SK-N-SH (cell line): ENCODE measurements at places on chromosomes 2 and 18. TPM values are rescaled to one million over a fixed set of nuclear protein-coding genes. Genes with fewer than 3 reads are reported as not detected.

The GLI2 gene
- 2.0 and 3.4 TPM in 2 replicates for polyA plus RNA-seq

The ST8SIA5 gene
- 0.06 and 0.08 TPM in 2 replicates for polyA plus RNA-seq

The CFAP53 gene
- polyA plus RNA-seq, result 1.6 TPM in 2 replicates

The MPP4 gene
- polyA plus RNA-seq, result 24.4 and 40.7 TPM in 2 replicates

The WDCP gene
- polyA plus RNA-seq, result 7.1 and 11.9 TPM in 2 replicates

The CFC1 gene
- not detected in 2 replicates for polyA plus RNA-seq

The TLX2 gene
- polyA plus RNA-seq, result 24.5 and 25.6 TPM in 2 replicates

The CXCR1 gene
- not detected in 2 replicates for polyA plus RNA-seq

The FZD7 gene
- polyA plus RNA-seq, result 16.1 and 19.7 TPM in 2 replicates

The OTOS gene
- not detected in 2 replicates for polyA plus RNA-seq

The RIT2 gene
- polyA plus RNA-seq, result 0.06 TPM in 1 of 2 replicates, not detected in the other

The FSIP2 gene
- polyA plus RNA-seq, result not detected in 2 replicates

The CDH7 gene
- not detected in 2 replicates for polyA plus RNA-seq

The IL1R1 gene
- 13.3 and 20.5 TPM in 2 replicates for polyA plus RNA-seq

The KCTD1 gene
- polyA plus RNA-seq, result 6.4 and 12.8 TPM in 2 replicates

The ADGRF3 gene
- polyA plus RNA-seq, result 0.10 and 0.31 TPM in 2 replicates

The NEB gene
- 0.02 and 0.05 TPM in 2 replicates for polyA plus RNA-seq

The CD302 gene
- polyA plus RNA-seq, result 4.4 and 5.1 TPM in 2 replicates

The RNF152 gene
- 6.6 and 7.9 TPM in 2 replicates for polyA plus RNA-seq

The DSG4 gene
- polyA plus RNA-seq, result not detected in 2 replicates

The FAP gene
- polyA plus RNA-seq, result 36.9 and 57.8 TPM in 2 replicates

The GRB14 gene
- 3.9 and 6.4 TPM in 2 replicates for polyA plus RNA-seq

The GALR1 gene
- not detected in 2 replicates for polyA plus RNA-seq

The UGT1A4 gene
- polyA plus RNA-seq, result not detected in 2 replicates

The UGT1A5 gene
- polyA plus RNA-seq, result not detected in 2 replicates

The SPR gene
- polyA plus RNA-seq, result 25.7 and 27.5 TPM in 2 replicates

The LIMS4 gene
- 9.6 and 10.7 TPM in 2 replicates for polyA plus RNA-seq

The PDK1 gene
- polyA plus RNA-seq, result 5.3 and 6.3 TPM in 2 replicates

The SNORC gene
- 1.2 and 1.3 TPM in 2 replicates for polyA plus RNA-seq

The OSBPL1A gene
- polyA plus RNA-seq, result 21.3 and 26.1 TPM in 2 replicates

The DNER gene
- polyA plus RNA-seq, result 1.4 and 1.9 TPM in 2 replicates

The KCTD18 gene
- 7.1 and 8.0 TPM in 2 replicates for polyA plus RNA-seq

The LIPG gene
- 3.2 and 4.4 TPM in 2 replicates for polyA plus RNA-seq

The CDH19 gene
- not detected in 2 replicates for polyA plus RNA-seq

The MARCO gene
- not detected in 2 replicates for polyA plus RNA-seq
